ENCODE measurements at places on chromosomes 6 and 20.

- DNase-seq: no peak
Observed at GRCh38 chr6:113629975-113630737, 227.0 kb upstream of the MARCKS start.

GRCh38 chr6:137424251-137424650, 69.9 kb downstream of the OLIG3 start:
- no peak for DNase-seq

DNA sequence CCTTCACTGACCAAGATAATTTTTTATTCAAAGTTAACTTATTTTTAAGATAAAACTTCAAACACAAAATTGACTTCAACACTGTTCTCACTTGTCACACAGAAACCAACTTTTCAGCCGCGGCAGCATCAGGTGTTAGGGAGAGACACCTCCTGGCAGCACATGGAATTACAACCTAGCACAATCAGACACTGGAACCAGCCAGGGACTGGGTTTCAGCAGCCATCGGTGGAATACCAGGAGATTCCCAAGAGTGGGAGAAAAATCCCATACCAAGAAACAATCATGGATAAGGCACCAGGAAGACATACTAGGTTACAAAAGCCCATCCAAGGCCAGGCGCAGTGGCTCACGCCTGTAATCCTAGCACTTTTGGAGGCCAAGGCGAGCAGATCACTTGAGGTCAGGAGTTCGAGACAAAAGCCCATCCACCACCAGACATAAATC, 70.0 kb downstream of the SNX5 start:
- DNase-seq: peak; percentile 74

GRCh38 chr6:19665613-19665909, 171.6 kb upstream of the ID4 start:
- DNase-seq: no peak

- no peak for DNase-seq
Observed at GRCh38 chr6:157148391-157149323, 174.7 kb downstream of the TMEM242 start.

DNA sequence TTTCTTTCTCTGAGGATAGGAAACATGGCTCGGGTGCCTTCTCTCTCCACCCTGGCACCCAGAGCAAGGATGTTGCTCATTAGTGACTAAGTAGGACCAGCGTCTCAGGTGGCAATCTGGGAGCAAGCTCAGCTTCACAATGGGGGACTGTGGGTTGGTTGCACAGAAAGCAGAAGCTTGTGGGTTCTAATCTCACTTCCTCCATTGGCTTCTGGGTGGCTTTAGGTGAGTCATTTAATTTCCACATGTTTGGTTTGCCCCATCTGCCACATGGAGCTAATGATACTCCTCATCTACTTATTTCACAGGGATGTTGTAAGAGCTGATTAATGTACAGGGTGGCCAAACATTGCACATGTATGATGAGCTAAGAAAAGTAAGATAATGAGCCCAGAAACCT, 54.8 kb upstream of the AKIRIN2 start:
- DNase-seq: no peak

DNA sequence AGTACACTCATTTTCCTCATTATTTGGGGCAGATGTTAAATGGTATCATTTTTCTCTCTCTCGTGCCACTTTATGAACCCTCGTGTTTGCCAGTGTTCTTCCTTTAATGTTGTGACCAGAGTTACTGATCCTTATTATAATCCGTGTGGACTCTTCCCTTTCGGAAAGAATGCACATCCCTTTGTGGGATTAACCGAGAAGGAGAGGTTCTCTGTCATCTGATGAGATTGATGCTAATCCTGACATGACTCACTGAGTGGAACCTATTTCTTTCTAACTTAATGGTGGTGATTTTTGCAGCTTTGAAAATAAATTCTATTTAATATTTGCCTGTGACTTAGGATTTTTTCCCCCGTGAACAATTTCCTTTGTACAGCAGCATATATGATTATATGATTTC, 300.0 kb upstream of the MAN1A1 start:
- DNase-seq: no peak

DNA sequence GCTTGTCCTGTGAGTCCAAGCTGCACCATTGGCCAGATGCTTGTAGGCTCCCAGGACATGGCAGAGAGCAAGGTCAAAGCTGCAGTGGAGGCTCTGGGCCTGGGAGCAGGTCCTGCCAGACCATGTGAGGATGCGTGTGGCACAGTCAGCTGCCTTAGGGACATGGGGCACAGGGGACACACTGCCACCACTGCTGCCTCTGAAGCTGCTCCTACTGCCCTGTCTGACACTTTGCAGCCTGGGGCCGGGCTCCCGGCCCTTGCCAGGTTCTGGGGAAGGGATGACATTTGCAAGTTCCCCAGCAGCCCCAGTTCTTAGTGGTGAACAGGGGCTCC, 13.2 kb upstream of the FUT9 start:
- DNase-seq: no peak

DNA sequence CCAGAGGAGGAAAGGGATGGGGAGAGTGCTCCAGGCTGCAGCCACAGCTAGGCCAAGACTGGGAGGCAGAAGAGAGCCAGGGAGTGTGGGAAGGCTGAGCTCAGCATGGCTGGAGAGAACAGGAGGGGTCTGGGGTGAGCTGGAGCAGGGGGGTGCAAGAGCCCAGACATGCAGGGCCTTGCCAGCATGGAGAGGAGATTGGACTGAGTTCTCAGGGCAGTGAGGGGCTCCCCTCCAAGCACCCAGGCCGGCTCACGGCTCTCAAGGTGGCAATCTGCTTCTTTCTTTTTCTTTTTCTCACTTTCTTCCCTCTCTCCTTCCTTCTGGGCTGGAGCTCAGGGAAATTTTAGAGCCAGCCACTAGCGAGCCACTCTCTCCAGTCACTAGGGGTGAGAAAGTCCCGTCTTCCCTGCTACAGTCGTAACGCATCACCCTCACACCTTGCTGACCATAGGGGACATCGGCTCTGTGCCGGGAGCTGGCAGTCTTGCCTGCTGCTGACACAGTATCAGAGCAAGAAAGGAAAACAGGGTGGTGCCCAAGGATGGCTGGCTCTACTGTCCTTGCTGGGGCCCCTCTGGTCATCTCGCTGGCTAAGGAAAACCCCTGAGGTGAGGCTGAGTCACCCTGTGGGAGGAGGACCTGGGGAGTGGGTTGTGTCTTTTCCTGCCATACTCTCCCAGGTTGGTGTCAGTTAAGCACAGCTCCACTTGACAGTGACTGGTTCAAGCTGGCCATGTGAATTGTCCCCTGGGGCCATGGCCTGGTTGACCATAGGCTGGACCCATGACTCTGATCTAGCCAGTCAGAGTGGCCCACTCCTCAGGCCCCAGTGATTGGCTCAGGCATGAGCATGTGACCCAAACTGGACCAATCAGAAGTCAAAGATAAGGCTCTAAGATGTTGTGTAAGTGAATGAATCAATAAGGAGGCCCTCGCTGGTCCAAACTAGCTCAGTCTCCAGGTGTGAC, 135.1 kb upstream of the PMEPA1 start:
- DNase-seq: no peak

DNA sequence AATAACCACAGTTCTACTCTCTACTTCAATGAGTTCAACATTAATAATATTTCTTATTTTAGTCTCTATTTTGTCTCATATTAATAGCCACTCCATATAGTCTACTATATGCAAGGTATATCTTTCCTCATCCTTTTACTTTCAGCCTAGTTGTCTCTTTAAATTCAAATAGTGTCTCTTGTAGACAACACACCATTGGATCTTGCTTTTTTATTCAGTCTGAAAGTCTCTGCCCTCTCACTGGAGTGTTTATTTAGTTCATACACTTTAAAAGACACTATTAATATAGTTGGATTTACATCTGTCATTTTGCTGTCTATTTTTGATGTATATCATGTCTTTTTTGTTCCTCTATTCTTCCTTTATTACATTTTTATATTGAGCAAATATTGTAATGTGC, 103.5 kb downstream of the RFPL4B start:
- DNase-seq: no peak

GRCh38 chr20:25361287-25361683, 29.4 kb downstream of the ABHD12 start:
- DNase-seq: no peak

GRCh38 chr6:119334535-119335264, 14.9 kb downstream of the MAN1A1 start:
- no peak for DNase-seq

GRCh38 chr6:55963301-55963700, 87.9 kb upstream of the BMP5 start:
- DNase-seq: no peak

DNA sequence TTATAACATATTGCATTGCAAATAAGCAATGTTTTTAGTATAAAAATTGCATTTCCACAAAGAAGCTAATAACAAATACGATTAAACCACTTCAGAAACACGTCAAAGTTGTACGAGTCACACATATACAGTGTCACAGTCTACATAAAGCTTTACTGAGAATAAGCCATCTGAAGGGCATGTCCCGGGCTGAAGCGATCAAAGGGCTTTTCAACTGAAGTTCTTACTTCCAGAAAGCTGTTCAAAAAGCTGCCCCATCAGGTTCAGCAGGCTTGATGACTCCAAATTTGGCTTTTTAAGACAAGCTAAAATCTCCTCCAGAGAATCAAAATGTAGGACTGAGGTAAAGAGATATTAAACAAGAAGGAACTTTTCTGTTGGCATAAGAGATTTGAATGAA, 37.5 kb upstream of the HAO1 start:
- no peak for DNase-seq

DNA sequence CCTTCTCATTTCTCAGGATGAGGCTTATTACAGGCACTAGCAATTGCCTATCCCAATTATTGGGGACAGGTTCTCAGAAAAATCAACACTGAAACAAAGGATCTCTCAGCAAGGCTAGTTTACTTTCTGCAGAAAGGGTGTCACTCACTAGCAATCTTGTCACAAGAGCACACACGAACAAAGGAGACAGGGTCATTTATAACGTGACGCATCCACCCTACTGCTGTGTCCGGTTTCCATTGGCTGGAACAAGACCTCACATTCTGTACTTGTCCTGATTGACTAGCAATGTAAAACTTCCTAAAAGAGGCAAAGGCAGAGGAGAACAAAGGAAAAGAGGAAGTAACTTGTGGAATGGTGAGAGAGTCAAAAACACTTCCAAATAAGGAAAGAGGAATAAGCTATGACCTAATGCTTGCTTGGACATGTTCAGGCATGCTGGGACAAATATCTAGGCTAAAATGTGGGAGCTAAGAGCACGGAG, 160.2 kb upstream of the STXBP5 start:
- DNase-seq: no peak

DNA sequence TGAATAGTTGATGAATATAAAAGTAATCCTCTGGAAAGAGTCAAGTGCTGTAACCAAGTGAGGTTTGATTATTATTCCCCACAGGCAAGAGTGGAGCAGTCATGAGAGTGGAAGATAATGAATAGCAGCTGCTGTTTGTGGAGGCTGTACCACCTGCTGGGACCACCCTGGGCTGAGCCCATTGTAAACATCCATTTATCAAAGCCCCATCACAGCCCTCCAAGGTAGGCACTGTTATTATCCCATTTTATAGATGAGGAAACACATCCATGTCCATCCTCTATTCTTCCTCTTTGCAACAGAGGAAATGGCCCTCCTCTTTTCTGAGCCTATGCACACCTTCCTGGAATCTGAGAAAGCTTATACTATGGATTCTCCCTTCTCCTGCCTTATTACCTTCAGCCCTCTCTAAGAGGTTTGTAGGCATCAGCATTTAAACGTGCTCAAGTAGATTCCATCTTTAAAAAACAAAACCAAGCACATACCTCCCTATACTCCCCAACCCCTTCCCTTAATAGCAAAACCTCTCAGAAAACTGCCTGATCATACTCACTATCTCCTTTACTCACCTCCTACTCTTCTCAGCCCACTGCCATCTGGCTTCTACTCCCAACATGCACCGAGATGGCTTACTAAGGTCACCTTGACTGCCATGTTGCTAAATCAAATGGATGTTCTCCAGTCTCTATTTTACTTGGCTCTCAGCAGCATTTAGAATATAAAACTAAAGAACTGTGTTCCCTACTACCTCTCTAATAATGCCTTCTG, 37.1 kb downstream of the CDH22 start:
- DNase-seq: no peak

DNA sequence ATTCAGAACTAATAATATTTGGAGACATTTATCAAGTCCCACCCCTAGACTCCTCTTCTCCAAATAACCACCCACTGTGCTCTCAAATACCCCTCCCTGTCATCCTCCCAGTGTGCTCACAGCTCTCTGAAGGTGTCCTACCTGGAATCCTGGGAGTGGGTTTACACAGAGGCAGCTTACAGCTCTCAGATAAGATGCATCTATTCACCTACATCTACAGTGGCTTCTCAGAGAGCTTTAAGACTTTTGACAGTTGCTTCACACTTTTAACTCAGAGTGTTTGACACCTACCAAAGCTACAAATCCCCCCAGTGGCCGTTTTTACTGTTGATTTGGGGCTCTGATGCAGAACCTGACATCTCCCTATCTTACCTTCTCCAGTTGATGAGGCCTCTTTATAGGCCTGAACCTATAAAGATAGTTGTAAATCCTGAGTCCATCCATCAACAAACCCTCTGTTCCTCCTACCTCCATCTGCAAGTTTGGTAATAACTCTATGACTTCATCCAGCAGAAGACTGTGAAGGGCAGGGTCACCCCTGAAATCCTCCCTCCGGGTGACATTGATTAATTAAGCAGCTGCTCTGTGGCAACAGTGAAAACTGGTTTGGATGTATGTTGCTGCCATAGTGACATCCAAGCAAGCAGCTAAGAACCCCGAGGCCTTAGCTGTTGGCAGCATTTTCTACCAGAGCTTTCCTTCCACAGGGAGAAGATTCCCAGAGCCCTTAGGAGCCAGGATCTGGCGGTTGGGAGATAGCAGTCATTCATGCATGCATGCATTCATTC, 226.1 kb upstream of the RREB1 start:
- no peak for DNase-seq

DNA sequence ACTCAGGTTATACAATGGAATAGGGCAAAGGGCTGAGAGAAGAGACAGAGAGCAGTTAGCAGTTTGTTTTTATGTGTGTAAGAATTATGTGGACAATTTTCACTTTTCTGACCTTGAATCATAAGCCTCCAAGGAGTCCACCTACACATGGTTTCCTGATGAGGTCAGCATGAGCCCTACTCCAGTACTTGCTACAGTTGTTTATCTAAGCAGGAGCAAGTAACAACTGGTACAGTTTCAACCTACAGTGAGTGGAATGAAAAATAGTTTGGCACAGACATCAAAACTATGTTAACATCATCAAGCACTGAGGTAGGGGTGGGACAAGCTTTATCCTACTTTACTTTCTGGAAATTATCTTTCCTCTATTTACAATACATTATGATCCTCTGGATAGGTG, 426.7 kb upstream of the ID4 start:
- DNase-seq: no peak

DNA sequence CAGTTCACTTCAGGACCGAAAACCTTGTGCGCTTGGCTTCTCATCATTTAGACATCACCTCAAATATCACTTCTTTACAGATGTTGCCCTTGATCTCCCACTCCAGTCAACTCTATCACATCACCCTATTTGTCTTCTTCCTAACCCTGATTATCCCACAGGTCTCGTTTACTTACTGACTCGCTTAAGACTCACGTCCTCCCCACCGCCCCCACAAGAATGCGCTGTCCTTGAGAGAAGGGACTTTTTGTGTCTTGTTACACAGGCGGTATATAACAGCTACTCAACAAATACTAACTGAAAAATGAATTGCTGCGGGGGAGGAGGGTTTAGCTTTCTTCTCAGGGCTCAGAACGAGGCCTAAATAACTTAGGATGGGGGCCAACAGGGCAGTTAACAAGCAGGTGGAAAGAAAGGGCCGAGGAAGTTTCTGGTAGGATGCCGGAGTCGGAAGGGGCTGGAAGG, 527 bp downstream of the TOMM34 start:
- DNase-seq: no peak
